ENCODE measurements at places on chromosomes 7 and 10.

DNA sequence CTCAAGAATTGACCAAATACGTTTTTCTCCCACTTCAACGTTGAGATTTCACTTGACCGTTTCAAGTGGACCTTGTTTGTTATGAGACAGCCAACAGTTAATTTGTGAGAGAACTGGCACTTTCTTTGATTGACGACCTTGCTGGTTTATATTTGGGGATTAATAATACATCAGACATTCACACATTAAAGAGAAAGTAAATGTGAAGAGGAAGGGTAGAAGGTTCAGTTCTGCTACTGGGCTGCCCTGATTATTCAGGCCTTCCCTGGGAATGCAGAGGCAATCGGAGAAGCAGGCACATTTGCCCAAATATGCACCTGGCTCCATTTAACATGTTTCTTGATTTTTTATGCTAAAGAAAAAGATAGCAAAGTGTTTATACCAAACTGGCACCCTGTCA lies 114.1 kb downstream of the POU6F2 start:
- no peak for DNase-seq

DNA sequence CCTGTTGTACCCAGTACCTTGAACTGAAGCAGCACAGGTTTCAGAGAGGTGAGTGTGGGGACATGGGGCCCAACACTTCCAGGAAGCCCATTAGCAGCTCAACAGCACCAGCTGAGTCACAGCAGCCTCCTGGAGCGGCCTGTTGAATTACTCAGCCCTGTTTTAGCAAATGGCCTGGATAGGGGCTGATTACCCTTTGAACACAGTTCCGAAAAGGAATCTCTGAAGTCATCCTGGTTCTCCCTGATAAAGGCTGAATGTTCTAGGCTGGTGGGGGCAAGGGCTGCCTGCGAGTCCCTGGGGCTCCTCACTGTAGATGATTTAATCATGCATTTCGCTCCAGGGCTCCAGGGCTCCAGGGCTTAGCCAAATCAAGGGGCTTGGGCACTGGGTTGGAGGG lies 287.5 kb downstream of the GRID1 start:
- peak; percentile 42 for DNase-seq

GRCh38 chr7:85924062-85924461 lies 719.6 kb upstream of the GRM3 start:
- DNase-seq, result no peak

DNA sequence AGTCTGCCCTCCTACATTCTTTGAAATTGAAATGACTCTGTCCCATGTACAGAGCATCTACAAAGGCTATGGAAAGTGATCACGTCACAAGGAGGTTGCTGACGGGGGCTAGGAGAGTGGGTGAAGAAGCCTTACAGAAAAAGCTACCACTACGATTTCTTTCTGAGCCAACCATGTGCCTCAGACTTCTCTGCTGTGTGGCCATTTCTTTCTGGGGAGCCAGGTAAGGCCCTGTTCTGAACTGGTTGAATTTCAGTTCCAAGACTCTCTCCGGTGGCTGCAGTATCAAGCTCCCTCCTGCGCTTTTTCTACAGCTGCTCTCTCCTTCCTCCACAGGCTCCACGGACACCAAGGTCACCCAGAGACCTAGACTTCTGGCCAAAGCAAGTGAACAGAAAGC lies 112.5 kb upstream of the PRSS1 start:
- no peak for DNase-seq

- no peak for DNase-seq
These were observed 105.5 kb downstream of the TES start for GRCh38 chr7:116315803-116316202.

GRCh38 chr10:62189131-62189530 lies 79.5 kb downstream of the RTKN2 start:
- DNase-seq, result no peak

DNA sequence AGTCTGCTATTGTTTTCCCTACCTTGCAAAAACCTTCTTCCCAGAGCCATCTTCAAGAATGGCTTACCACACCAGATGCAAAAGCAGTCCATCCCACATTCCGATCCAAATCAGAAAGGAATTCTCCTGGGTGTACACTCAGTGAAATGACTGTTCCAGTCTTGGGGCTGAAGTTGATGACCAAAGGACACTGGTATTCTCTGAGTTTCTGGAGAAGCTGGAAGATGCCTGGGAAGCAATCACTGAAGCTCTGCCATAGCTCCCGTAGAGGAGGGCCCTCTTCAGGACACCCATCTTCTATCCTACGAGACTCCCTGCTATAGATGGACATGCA lies 155.7 kb downstream of the LCOR start:
- no peak for DNase-seq

- DNase-seq, result no peak
These were observed 8.3 kb upstream of the ARHGAP21 start for GRCh38 chr10:24731942-24732341.

DNA sequence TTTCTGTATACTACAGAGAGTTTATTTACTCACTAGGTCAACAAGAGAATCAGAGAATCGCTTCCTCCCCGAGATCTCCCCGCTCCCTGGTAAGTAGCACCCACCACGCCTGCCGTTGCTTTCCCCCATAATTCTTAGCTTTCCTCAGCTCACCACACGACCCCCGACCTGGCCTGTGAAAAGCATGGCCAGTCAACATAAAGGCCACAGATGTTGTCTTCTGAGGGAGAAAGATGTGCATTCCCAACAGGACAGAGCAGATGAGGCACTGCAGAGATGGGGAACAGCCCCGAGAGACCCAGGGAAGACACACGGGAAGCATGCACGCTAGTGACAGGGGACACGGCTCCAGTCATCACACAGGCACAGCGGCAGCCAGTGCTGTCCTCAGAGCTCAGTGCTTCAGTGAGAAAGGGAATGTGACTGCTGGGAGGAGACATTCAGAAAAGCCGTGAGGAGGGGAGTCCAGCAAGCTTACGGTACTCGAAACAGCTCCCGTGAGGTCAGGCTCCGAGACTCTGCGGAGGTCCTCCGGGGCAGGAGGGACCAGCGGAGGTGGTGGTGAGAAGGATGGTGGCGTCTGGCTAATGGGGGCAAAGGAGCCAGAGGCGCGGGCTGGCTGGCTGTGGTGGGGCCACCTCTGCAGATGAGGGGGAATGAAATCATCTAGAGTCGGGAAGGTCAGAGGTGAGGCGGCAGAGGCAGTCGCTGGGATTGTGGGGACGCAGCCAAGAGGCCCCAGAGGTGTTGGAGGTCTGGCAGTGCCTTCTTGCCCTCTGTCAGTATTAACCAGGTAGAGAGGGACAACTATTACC lies 123.4 kb upstream of the PDLIM1 start:
- no peak for DNase-seq

GRCh38 chr7:2523461-2523936 lies 3.9 kb downstream of the LFNG start:
- DNase-seq, result no peak

- DNase-seq, result no peak
These were observed 165.5 kb downstream of the ANK3 start for GRCh38 chr10:60224066-60224705.

DNA sequence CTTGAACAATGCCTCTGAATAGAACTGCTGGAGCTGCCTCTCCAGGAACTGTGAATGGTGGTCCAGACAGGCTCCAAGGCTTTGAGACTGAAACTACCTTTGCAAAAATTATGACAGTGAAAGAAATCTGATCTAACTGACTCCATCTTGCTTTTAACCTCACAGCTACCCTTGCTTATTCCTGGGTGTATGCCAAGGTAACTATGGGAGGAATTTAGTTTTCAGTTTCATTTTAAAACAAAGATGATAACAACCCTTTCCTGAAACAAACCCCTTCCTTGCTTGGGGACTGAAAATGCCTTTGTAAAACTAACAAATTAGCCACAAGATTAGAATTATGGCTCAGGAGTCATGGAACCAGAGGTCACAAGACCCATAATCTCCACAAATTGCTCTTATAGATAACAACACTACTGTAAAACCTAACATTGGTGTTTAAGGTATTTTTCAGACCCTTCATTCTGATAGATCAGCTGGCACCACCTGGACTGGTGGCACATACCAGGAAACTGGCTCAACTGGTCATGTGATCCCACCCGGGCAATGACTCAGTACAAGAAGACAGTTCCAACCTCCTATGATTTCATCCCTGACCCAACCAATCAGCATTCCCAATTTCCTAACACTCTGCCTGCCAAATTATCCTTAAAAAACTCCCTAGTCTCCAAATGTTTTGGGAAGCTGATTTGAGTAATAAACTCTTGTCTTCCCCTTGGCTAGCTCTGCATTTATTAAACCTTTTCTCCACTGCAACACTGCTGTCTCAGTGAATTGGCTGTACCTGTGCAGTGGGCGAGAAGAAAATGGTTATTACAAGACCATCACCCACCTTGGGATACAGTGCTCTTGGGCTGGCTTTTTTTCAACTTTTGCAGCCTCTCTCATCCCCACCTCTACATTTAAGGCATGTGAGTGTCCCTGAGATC lies 608.1 kb downstream of the TYW1 start:
- DNase-seq, result no peak

DNA sequence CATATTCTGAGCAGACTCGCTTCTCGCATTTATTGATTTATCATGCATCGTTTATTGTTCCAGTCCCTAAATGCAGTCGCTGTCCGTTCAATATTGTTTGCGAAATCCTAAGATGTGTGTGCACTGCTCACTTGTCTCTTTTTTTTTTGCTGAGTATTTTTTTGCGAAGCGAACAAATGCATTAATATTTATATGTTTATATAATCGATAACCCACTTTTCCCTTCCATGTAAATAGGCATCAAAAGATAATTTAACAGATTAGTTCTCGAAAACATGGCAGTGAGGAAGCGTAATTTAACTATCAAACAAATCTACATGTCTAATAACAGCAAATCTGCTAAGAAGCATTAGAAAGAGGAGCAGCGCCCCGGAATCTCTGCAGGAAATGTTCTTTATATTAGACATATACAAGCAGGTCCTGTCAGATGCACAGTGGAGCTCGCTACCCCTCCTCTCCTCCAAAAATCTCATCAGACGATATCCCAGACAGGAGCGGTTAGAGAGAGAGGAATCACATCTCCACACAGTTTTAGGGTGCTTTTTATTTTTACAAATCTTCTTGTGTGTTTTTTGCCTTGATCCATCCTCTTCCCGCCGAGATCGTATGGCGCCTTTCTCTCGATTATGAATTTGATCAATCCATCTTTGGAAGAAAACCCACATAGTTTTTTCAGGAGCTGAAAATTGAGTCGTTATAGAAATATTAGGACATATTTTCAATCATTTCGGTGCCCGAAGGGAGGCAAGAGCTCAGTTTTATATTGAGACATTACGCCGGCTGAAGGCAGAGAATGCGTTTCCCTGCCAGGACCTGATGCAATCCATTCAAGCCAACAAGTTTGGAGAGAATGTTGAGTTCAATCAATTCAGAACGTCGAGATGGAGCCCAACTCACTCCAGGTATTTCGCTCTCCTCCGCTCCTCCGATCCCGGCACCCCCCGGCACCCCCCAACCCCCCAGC lies at the start of gene ARID5B:
Gene ARID5B, plus strand, starts transcription at position 871 of the 964 bp plus-strand sequence. Its CDS starts 11 bp downstream, at position 882.
- DNase-seq, result no peak

GRCh38 chr7:107836237-107837144 lies 33.5 kb upstream of the SLC26A3 start:
- DNase-seq, result no peak

- DNase-seq, result no peak
These were observed 837.6 kb upstream of the GHITM start for GRCh38 chr10:83301732-83302131.

- DNase-seq, result no peak
These were observed 23.4 kb downstream of the TBXAS1 start for GRCh38 chr7:139852482-139852845.

- no peak for DNase-seq
These were observed 54.6 kb downstream of the HACD1 start for GRCh38 chr10:17562614-17563013.

DNA sequence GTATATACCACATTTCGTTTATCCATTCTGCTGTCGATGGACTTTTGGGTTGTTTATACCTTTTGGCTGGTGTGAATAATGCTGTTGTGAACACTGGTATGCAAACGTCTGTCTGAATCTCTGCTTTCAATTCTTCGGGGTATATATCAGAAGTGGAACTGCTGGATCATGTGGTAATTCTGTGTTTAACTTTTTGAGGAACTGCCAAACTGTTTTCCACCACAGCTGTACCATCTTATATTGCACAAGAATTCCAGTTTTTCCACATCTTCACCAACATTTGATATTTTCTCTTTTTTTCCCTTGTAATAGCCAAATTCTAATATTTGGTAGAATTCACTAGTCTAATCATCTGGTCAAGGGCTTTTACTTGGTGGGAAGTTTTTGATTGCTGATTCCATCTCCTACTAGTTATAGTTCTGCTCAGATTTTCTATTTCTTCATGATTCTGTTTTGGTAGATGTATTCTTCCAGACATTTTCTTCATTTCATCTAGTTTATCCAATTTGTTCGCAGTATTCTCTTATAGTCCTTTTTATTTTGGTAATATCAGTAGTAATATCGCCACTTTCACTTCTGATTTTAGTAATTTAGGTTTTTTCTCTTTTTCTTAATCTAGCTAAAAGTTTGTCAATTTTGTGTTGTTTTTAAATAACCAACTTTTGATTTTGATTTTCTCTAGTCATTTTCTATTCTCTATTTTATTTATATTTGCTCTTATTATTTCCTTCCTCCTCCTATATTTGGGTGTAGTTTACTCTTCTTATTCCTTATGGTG lies 271.2 kb downstream of the ZEB1 start:
- DNase-seq, result no peak

- peak; percentile 71 for DNase-seq
These were observed 4.2 kb upstream of the PILRA start for GRCh38 chr7:100369105-100369504.

GRCh38 chr10:110502851-110503301 lies 5.2 kb downstream of the DUSP5 start:
- no peak for DNase-seq

GRCh38 chr7:75944507-75944906 lies 29.6 kb downstream of the POR start:
- DNase-seq, result no peak

DNA sequence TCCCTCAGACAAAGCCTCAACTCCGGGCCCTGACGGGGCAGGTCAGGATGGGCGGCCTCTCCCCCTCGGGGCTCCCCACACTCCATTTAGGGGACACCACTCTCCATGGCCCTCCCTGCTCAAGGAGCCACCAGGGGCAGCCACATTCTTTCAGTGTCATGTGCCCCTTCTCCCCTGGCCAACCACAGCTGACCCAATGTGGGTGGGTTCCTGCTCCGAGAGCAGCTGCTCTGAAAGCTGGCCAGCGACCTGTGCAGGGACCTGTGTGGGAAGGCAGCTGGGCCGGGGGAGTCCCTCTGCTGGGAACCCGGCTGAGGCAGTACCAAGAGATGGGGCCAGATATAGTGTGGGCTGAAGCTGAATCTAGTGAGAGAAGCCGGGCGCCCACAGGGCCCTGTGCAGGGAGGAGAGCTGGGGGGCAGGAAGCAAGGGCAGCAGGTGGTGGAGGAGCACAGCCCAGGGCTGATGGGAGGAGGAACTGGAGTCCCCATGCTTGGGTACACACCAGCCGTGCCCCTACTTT lies 40.6 kb upstream of the NPFFR1 start:
- DNase-seq, result no peak

DNA sequence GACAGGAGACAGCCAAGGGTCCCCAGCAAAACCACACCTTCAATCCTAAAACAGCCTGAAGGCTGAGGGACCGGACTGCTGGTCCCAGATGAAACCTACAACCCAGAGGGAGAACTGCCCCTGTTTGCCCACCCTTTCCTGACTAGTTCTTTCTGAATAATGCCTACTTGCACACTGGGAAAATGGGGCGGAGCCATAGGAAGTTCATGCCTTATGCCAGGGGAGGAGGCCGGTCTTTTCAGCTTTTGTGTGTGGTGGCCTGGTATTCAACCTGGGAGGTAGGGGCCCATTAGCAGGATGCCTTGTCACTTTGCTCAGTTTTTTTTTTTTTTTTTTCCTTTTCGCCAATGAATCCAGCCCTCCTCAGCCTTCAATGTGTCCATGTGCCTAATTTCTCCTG lies 20.7 kb downstream of the TOMM7 start:
- DNase-seq, result no peak

GRCh38 chr10:108360187-108360586 lies 1195.7 kb upstream of the SORCS1 start:
- DNase-seq, result no peak

Data from right atrium auricular region (tissue), 2 donors.